Muscle of leg (tissue), 16 donors: ENCODE measurements at places on chromosomes 5 and 9. TPM values are rescaled to one million over a fixed set of nuclear protein-coding genes. Genes with fewer than 3 reads are reported as not detected.

PCDHB5 gene
- total RNA-seq = 3.1 TPM

GLRA1 gene
- not detected for total RNA-seq

- DNase-seq = no peak
- H3K36me3 ChIP-seq = no peaks in the 10 kb centered on the region
Observed at GRCh38 chr5:27773636-27774035, 735.2 kb upstream of the CDH9 start.

DNA sequence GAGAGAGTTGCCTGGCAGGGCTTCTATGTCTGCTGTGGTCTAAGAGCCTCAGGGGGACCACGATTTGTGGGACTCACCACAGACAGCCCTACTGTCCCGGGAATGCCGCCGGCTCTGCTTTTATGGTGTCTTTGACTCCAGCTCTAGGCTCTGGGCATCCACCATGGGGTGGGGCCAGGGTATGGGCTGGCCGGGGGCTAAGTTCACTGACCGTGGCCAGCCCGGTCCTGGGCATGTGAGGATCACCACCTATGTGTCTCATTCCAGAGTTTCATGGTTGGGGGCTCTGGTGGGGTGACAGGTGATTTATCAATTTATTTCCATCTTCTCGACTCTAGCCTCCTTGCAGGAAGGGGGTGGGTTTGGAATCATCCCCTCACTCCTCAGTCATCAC, 139.4 kb downstream of the GADD45G start:
- peaks cover 8% of the 10 kb centered on the region for H3K27me3 ChIP-seq
- no peak overlapping the region for H3K27ac ChIP-seq
- no peak overlapping the region for H3K4me3 ChIP-seq
- H3K36me3 ChIP-seq = no peaks in the 10 kb centered on the region
